ENCODE measurements at places on chromosomes 16 and 17.

- no peak for DNase-seq
Measured at GRCh38 chr17:3503285-3503684, 27.5 kb downstream of the ASPA start.

DNA sequence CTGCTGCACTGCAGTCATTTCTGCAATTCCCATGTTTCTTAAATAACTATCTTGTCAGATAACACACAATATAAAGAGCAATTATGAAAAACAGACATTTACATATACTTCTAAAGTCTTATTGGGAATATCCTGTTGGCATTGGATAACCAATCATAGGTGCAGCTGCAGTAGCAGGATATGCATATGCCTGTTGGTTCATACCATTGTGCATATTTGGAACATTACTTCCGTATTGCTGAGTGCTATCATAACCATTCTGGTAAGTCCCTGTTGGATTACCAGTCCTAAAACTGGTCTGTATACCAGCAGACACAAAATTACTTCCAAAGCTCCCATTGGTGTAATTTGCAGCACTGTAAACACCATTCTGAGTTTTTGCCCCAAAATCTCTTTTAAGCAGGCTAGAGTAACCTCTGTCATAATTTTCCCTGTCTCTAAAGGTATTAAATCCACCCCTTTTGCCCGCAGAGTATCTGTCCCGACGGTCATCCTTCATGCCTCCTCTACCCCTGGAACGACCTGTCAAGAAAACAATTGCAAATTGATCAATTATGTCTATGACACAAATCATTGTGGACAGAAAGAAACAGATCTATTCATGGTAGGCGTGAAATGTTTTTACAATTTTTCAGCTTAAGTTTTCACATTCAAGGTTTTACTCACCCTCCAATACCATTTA lies 3.1 kb upstream of the POLG2 start:
- DNase-seq = no peak

GRCh38 chr17:10162096-10162495 lies 36.3 kb downstream of the GAS7 start:
- DNase-seq = no peak

GRCh38 chr17:75552425-75553294 lies 27.2 kb downstream of the LLGL2 start:
- DNase-seq = no peak

- no peak for DNase-seq
Measured at GRCh38 chr17:80791758-80792284, 199.8 kb upstream of the CHMP6 start.

Data from stimulated activated CD8-positive, alpha-beta memory T cell treated with anti-CD3 and anti-CD28 coated beads, Interleukin-15, amount 100 ng/mL, for 24 hours (primary cell).